ENCODE measurements at places on chromosomes 7 and 10.

DNA sequence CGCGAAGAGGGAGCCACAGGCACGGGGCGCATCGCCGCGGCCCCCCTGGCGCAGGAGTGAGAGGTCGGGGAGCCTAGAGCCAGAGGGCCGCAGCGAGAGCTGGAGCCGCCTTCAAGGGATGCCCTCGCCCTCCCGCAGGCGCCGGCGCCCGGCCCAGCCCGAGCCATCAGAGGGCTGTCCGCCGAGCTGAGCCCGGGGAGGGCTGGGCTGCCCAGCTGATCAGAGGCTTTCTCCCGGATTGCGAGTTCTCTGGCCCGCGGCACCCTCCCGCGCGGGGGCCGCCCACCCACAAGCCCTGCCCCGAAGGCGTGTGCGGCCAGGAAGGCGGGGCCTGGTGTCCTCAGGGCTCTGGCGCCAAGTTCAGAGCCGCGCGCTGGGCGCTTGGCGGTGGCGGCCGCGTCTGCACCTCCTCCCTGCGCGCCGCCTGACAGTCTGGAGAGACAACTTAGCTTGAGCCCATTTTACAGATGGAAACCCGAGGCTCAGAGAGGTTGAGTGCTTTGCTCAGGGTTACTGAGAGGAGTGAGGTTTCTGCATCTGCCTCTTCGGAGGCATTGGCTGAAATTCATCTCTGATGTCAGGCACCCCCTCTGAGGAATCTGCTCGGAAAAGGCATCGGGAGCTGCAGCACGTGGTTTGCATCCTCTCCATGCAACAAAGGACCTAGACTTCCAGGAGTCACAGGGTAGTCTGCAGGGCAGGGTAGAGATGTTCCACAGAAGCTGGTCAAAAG, 3.8 kb upstream of the ANTXRL start:
- peak; percentile 42 for DNase-seq

DNA sequence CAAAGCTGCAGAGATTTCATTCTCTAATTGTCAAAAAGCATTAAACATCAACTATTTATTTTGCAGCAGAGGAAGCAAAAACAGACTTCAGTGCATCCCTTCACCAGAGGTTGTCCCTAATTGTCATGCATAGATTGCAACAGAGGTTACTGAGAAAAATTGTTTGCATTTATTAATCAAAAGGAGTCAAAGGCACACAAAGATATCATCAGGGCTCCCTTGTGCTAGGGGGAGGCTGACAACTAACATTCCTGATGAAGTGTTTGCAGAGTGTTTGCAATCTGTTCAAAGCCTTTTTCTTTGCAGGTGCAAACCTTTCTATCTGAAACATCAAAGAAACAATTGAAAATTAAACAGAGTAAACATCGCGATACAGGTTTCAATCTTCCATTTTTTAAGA, 227.5 kb downstream of the TEX36 start:
- DNase-seq = no peak

GRCh38 chr10:83917537-83918506, 221.5 kb upstream of the GHITM start:
- DNase-seq = no peak

GRCh38 chr7:76037310-76037709, 10.5 kb downstream of the STYXL1 start:
- no peak for DNase-seq

- DNase-seq = no peak
These were observed 46.2 kb downstream of the COL13A1 start for GRCh38 chr10:69847883-69848282.

DNA sequence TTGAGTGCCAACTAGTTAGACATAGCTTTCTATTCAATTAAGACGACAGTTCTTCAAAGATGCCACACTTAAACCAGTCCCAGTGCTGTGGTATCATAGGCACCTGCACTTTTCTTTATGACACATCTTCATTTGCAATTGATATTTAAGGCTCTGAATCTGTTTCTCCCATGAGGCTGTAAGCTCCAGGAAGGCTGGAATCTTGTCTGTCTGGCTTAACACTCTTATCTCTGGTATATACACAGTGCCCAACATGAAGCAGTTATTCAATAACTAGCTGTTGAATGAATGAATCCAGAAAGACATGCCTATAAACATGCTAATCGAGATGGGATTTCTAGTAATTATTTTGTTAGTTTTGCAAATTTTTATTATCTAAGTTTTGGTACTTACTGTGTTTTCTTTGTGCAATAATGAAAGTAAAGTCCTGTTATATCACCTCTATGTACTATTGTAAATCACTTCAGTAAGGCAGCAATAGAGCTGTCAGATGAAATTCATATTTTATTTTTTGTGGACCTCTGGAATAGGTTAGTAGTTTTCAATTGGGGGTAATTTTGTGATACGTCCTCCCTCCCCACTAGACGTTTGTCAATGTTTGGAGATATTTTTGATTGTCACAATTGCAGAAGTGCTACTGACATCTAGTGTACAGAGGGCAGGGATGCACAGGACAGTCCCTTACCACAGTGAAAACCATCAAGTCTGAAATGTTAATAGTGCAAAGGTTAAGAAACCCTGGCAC, 51.3 kb upstream of the STEAP4 start:
- DNase-seq = no peak

DNA sequence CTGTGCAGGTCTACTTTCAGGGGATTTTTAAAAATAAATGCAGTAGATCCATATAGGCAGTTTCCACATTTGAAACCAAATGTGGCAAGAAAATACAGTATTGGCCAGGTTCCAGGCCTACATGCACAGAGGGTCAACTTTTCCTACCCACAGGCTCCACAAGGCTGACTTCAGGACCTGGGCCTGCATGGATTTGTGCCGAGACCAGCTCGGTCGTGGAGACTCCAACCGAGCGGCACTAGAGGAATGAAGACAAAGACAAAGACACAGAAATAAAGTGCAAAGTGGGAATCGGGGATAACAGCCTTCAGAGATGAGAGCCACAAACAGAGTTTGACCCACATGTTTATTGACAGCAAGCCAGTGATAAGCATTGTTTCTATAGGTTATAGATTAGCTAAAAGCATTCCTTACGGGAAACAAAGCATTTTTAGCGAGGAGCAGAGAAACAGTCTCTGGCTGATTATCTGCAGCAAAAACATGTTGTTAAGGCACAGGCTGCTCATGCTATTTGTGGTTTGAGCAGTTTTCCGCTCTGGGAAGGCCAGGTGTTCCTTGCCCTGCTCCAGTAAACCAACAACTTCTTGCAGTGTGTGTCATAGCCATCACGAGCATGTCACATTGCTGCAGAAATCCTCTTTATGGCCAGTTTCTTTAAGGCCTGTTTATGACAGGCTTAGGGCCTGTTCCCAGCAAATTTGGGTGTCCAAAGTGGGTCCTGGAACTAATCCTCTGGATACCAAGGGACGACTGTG, 52.6 kb downstream of the ZNF37A start:
- no peak for DNase-seq

DNA sequence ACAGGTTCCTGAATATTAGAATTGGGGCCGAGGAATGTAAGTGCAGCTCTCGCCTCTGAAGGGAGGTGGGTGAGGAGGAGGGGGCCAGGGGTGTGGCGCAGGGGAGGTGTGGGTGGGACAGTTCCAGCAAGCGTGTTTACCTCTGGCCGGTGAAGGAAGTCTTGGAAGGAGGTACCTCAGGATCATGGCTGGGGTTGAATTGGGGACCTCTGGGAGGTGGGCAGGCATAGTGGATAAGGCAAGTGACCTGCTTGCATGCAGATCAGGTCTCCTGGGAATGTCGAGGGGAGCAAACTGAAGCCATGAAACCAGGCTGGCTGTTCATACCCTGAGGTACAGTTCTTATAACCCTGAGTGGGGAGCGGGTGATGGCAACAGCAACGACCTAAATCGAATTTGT, 2.0 kb downstream of the ZNF775 start:
- DNase-seq = no peak

DNA sequence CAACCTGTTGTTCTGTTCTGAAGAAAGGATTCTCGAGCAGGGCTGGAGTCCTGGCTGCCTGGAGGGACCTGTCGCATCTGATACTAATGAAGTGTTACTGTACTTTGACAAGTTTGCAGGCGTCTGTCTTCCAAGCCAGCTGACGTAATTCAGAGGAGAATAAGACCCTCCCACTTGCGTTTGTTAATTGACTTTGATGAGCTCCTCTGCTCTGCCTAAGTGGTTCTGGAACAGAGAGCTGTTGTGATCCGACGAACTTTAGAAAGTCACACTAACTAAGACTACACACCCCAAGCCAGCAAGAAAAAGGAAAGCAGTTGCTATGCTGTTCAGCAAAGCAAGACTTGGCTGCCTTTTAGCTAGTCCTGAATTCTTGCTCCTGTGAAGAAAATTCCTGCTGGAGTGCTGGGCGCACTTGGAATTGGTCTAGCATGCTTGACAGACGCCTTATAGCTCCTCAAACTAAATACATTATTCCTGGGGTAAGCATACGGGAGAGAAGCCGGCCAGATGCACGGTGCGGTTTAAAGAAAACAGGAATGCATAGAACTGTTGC, 200.3 kb downstream of the CACNB2 start:
- DNase-seq = no peak

- DNase-seq = no peak
These were observed 24.7 kb downstream of the FAM3C start for GRCh38 chr7:121371367-121371766.

DNA sequence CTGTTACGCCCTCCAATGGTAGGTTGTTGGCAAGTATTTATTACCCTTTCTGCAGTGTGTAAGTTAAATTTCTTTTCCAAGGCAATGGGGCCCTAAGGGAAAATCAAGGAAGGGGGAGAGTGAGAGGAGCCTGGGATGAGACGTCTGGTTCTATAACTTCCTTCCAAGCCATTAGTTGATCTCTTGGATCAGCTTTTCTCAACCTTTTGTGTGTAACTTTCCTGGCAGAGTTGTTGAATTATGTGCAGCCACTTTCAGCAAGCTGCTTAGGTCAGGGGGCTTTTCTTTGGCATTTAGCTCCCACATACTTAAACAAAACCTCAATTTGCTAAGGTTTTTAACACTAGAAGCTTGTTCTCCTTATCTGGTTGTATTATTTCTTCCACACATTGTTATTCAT, 127.1 kb downstream of the NXPH1 start:
- no peak for DNase-seq

GRCh38 chr7:86851566-86851965, 207.9 kb downstream of the GRM3 start:
- no peak for DNase-seq

DNA sequence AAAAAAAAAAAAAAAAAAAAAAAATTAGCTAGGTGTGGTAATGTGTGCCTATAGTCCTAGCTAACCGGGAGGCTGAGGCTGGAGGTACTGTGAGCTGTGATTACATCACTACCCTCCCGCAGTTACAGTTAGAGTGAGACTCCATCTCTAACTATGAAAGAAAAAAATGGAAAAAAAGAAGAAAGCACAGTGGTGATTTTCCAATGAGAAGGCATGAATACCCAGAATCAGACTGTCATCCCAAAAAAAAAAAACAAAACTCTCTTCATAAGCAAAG, 269.9 kb upstream of the MKLN1 start:
- DNase-seq = no peak

DNA sequence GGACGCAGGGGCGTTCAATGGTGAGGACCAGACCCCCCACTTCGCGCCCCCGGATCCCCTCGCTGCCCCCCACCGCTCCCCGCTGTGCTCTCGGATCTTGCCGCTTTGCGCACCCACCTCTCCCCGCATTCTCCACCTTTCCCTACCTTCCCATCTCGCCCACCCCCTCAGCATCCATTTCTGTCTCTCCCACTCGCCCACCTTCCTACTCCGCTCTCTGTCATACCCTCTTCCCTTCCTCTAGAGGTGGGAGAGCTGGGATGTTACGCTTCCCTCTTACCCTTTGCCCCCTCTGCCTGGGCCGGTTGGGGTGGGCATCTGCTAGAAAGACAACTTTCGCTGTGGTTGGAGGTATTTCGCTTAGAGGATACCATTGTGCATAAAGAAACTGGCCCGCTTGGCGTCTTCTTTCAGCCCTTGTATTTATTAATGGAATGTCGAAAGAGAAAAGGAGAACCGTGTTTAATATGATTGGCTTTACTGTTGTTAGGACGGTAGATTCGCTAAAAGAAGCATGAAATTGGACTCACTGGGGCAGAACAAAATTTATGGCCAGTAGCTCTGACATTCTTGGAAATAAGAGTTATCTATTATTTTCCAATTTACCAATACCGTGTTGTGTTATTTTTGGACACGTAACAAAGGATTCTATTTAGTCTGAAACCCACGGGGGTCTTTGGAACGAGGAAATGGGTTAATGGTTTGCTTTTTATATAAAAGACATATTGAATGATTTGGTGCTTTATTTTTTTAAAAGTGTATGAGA, 873 bp downstream of the PRKAR2B start:
- DNase-seq = peak; percentile 35

DNA sequence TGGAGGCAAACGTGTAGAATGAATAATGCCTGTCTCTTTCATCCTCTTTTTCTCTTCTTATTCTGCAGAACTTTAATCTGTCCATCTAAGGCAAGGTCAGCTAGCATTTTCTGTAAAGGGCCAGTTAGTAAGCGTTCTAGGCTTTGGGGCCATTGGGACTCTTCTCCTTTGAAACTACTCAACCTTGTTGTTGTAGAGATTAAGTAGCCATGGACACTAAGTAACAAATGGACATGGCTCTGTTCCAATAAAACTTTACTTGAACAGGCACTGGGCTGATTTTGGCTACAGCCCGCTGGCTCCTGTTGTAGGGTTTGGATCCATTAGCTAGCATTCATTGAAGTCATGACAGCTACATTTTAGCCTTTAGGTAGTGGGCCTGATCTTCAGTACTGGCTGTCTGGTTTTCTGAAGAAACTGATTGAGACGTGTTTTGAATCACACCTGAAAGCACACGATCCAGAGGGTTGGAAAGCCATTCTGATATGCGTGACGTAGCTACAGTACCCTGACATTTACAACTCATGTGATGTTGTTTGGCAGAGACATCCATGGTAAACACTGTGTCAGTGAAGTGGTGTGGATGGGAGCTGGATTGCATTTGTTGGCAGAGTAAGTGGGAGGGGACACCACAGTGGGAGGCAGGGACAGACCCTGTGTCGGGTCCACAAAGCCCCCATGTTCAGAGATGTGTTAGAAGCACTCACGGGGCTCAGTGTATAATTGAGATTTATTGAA, 92.5 kb downstream of the MTPN start:
- no peak for DNase-seq

- DNase-seq = peak; percentile 30
These were observed 164.4 kb downstream of the SVIL start for GRCh38 chr10:29470355-29470705.

DNA sequence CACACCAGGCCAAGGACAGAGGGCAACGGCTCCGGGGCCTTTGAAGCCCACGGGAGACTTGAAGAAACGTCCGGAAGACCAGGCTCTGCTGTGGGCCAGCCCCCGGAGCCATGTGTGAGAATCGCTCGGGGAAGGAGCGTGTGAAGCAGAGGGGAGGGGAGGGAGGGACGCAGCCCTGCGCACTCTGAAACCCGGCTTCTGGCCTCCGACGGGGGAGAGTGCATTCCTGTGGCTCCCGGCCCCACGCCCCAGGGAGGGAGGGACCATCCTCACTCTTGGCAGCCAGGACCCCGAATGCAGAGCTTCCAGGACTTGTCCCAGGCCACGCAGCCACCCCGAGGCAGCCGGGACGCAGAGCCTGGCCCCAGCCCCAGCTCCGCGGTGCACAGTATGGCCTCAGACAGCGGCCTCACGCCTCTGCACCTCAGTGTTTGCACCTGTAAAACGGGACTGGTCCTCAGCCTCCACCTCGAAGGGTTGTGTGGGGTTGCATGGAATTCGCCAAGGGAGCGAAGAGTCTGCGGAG, 67.4 kb downstream of the PDGFA start:
- no peak for DNase-seq

- DNase-seq = no peak
These were observed 97.9 kb downstream of the DNAJB6 start for GRCh38 chr7:157434701-157435100.
